Activated CD4-positive, alpha-beta T cell treated with anti-CD3 and anti-CD28 coated beads for 36 hours (primary cell): ENCODE measurements at places on chromosomes 11 and 22. TPM values are rescaled to one million over a fixed set of nuclear protein-coding genes. Genes with fewer than 3 reads are reported as not detected.

GRCh38 chr11:16310943-16311342 lies 45.4 kb downstream of the SOX6 start:
- no peak for DNase-seq

GRCh38 chr22:35930933-35931332 lies 97.7 kb downstream of the RBFOX2 start:
- DNase-seq = no peak

DNA sequence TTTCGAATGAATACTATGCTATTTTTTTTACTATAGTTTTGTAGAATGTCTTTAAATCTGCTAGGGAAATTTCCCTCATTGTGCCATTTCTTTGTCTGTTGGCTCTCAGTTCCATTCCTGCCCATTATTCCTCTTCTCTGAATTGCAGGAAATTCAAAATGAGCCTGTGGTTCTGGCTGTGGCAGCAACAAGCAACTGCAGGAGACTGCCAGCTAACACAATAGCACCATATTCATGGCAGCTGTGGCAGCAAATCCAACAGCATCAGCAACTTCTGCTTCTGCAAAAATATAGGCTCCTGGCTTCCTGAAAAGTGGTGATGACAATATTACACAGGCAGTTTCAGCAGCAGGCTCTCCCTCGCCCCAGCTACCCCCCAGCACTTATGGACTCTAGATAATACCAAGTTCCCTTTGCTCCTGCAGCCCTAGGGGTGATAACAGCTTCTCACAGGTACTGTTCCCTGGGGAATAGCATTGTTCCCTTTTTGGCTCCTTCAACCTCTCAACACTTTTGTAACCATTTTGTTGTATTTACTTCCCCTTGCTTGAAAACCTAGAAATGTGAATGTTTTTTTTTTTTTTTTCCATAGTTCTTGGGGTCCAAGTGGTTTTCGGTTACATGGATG lies 9.3 kb downstream of the PATE4 start:
- DNase-seq = no peak

Gene CASP12
- not detected for total RNA-seq

GRCh38 chr22:20569059-20570058 lies 61.9 kb downstream of the MED15 start:
- peak; percentile 79 for DNase-seq

- DNase-seq = no peak
Observed at GRCh38 chr11:79676396-79676795, 235.6 kb upstream of the TENM4 start.

Gene OSBP2
- total RNA-seq = 1.2 TPM

DNA sequence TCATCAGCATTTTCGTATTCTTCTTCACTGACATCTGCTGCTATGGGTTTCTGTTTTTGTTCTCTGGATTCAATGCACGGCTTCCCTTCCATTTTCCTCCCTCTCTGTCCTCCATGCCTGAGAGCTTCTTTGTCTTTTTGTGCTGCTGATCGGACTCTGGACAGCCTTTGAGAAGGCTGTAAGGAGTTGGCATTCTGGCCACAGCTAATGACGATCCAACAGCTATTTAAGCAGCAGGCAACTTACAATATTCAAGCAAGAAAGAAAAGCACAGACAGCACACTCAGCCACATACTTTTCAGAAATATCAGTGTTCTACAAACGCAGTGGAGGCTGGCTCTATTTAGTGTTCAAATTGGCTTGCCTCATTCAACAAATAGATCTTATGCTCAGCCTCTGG lies 60.9 kb upstream of the ZC3H12C start:
- DNase-seq = no peak
